ENCODE measurements at places on chromosomes 4 and X.
A peak's percentile ranks its signal among the peaks of the same experiment; 100 is the strongest.

GRCh38 chrX:66019974-66020373, 19.9 kb downstream of the VSIG4 start:
- no peak for DNase-seq

- no peak for DNase-seq
These were observed 53.2 kb downstream of the ZFYVE28 start for GRCh38 chr4:2365054-2365912.

- no peak for DNase-seq
These were observed 141.9 kb upstream of the FAM241A start for GRCh38 chr4:112003231-112003907.

DNA sequence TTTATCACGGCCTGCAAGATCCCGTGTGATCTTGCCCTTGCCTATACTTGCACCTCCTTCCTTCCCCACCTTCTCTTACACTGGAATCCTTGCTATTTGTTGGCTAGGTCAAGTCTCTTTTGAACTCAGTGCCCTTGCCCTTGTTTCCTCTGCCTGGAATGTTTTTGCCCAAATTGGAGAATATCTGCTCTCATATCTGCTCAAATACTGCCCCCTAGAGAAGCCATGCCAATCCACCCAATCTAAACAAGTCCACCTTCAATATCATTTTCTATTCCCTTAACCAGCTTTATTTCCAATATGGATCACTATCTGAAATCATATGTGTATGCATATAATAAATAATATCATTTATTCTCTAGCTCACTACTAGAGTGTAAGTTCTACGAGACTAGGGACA, 1044.2 kb upstream of the FTHL17 start:
- DNase-seq = no peak

DNA sequence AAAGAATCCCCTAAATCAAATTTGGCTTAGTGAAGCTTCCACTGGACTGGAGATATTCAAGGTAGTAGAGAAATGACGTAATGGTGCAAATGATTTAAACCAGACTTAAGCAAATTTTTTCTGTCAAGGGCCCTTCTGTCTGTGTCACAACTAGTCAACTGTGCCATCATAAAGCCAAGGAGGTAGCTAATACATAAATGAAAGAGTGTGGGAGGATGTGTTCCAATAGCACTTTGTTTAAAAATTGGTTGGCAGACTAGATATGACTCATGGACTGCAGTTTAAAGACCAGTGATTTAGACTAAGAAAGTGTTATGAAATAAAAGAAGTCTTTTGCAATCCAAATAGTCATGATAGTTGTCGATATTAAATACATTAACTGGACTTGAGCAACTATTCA, 24.3 kb upstream of the TEX13C start:
- DNase-seq = no peak

DNA sequence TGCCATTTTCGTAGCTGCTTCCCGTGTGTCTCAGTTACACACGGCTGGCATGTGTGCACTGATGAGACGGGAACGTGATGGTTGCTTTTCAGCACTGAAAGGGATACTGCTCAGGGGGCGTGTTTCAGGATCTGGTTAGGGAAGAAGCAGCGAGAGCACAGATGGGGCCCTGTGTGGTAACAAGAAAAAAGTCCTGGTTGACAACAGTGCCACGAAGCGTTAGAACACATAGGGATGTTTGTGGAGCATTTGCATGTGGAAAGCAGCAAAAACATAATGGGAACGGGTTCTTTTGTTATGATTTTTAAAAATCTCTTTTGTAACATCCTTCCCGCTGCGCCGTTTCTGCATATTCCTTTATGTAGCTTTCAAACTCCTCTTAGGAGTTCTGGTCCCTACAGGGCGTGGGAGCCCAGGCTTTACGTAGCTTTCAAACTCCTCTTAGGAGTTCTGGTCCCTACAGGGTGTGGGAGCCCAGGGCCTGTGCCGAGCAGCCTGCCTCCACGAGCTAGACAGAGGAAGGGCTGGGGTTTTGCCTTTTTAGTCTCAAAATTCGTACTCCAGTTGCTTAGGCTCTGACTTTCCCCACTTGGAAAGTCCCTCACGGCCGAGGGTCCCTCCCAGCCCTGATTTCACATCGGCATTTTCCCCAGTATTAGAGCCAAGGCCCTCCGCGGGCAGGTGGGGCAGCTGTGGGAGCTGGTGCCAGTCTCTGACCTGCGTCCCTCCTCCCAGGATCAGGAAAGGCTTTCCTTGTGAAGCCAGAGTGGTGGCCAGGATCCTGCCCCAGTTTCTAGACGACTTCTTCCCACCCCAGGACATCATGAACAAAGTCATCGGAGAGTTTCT, 11.0 kb upstream of the MSANTD1 start:
- DNase-seq = no peak

GRCh38 chr4:61389640-61390039, 189.5 kb downstream of the ADGRL3 start:
- no peak for DNase-seq

DNA sequence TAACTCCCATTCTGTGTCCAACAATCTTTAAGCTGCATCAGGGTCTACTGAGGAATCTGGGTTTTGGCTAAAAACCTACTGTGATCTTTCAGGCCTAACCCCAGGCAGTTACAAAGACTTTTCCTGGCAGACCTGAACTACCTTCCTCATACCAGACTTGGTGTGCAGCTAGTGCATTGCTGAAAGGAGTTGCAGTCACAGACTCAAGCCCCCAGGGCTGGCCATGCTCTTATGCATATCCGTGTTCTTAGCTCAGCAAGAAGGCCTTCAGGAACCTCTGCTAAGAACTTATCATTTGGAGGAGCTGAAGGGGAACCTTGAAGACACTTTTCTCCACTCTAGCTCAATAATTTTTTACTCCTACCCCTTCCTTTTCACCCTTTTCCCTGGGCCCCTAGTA, 147.5 kb downstream of the INPP4B start:
- DNase-seq = no peak

- DNase-seq = peak; percentile 8
These were observed 10.1 kb upstream of the FGG start for GRCh38 chr4:154622598-154622997.

DNA sequence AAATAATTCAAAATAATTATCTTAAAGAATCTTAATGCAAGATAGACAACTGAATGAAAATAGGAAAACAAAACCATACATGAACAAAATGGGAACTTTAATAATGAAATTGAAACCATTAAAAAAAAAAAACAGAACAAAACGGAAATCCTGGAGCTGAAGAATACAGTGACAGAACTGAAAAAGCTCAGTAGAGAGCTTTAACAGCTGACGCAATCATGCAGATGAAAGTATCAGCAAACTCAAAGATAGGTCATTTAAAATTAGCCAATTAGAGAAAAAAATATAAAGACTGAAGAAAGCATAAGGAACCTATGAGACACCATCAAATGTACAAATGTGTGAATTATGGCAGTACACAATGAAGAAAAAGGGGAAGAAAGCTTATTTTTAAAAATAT, 18.8 kb downstream of the SLC25A31 start:
- DNase-seq = no peak

DNA sequence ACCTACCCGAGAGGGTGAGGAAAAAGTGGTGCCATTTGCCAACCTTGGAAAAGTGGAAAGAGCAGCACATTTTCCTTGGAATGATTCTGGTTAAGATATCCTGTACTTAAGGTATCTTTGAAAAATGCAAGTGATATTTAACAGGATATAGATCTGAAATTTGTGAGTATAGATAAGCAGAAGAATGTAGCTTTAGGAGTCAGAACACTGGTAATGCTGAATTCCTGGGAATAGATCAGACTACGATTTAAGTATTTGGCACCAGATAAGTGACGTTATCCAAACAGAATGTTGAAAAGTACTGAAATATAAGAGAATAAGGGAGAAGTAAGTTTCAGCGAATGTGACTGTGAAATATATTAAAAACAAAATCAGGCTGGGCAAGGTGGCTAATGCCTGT, 210.1 kb downstream of the PCDH7 start:
- no peak for DNase-seq

GRCh38 chrX:10769696-10770619, 149.6 kb upstream of the MID1 start:
- no peak for DNase-seq

DNA sequence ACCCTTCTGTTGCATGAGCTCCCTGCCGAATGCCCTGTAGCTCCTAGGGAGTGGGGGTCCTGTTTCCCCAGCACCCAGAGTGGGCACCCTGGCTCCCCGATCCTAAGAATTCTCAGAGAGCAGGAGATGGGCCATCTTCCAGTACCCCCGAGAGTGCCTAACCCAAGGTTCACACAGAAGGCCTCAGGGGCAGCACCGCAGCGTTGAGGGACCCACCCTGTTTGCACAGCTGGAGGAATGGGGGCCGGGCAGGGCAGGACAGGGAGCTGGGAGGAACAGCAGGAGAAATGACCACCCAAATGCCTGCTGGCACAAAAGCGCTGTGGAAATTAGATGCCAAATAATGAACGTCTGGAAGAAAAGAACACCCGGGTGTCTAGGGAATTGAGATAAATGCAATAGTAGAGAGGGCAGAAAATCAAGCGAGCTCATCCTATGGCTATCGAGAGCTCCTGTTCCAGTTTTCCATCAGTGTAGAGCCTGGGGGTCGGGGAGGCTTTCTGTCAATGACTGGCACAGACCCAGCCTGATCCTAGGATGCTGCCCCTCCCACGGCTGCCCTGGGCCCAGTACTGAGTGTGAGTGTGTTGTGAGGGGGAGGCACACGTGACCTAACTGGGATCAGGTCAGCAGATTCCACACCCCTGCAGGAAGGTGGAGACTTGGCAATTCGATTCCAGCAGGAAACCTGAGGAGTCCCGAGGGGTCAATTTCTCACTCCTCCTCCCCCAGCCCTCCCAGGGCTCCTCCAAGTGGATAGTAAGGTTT, 25.7 kb downstream of the SEPTIN6 start:
- no peak for DNase-seq

- no peak for DNase-seq
These were observed 9.8 kb downstream of the AADAT start for GRCh38 chr4:170079981-170080380.

- DNase-seq = no peak
These were observed 3.2 kb upstream of the RIPPLY1 start for GRCh38 chrX:106906361-106906760.

DNA sequence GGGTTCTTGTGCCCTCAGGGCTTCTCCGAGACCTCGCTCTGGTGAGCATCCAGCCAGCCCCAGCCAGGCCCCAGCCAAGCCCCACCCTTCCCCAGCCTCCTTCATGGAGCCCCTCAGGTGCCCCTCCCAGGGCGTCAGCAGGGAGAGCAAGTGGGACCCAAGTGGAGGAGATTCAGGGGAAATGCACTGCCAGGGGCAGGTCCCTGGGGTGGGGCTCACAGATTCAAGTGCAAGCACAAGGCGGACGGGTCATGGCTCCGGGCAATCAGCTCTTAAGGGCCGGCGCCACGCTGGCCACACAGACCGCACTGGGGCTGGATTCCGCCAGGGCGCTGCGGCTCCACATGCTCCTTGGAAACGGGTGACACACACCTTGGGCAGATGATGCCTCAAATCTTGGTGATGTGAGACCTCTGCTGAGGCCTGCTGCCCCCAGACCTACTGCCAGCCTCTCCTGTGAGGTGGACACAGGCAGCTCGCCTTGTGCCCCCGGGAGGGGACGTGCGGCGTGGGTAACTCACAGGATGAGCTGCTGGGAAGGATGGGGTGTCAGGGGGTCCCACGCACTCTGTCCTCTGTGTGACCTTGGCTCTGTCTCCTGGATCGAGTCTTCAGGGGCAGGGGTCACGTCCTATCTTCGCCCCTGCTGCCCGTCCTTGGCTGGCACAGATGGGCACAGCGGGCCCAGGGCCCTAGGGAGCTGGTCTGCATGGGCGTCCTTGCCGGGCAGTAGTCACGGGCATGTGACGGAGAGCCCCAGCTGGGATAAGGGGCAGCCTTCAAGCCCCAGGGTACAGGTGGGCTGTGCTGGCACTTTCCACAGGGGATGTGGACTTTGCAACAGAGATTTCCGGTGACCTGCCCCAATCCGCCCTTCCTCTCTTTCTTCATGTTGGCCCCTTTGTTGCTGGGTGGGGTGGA, 17.1 kb downstream of the NAT8L start:
- no peak for DNase-seq
